ENCODE measurements at places on chromosomes 1 and 21. TPM values are rescaled to one million over a fixed set of nuclear protein-coding genes. Genes with fewer than 3 reads are reported as not detected.

PHGDH gene
- 167 TPM for total RNA-seq

SLC9C2 gene
- not detected for total RNA-seq

RAB42 gene
- 4.6 TPM for total RNA-seq

UBE2J2 gene
- total RNA-seq = 91.9 TPM

VAMP4 gene
- 3.3 TPM for total RNA-seq

RNU1-4 gene
- total RNA-seq = under 0.01 TPM
